ENCODE measurements at places on chromosomes 6 and 20.

DNA sequence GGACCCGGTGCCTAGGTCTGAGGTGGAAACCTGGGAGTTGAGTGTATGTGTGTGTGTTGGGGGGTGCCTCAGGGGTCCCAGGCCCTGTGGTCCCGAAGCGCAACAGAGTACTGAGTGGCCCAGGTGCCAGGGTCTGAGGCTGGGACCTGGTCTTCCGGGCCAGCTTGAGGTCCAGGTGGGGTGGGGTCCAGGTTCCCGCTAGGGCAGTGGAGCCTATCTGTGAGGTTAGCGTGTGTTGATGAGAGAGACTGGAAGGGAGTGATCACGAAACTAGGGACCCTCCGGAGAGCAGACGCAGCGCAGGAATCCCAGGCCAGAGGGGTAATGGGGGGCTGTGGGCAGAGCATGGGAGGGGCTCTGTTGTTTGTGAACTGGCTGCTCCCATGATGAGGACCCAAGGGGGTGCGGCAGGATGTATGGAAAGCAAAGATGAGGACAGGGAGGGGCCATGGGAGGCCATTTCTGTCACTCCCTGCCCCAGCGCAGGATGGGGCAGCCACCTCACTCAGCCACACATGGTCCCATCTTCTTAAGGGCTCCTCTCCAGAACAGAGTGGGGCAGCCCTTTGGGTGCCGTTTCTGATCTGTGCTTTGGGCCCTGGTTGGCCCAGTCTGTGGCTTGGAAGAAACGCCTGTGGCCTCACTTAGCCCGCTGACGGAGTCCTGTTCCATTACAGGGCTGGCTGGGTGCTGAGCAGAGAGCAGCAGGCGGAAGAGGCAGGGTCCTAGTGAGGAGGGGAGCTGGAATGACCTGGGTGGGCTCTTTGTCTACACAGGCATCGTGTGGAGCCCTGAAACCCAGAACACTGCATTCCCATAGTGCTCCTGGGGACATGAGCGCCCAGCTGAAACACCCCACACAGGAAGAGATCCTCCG, 872 bp downstream of the HSPA12B start:
- no peaks in the 10 kb centered on the region for H3K4me1 ChIP-seq
- no peak overlapping the region for H3K4me3 ChIP-seq
- no peak overlapping the region for H3K27ac ChIP-seq
- no peaks in the 10 kb centered on the region for H3K36me3 ChIP-seq
- ATAC-seq = no peak

- H3K36me3 ChIP-seq = no peaks in the 10 kb centered on the region
- ATAC-seq = no peak
- H3K27me3 ChIP-seq = peaks cover 53% of the 10 kb centered on the region
- no peak overlapping the region for H3K27ac ChIP-seq
- H3K4me3 ChIP-seq = no peak overlapping the region
These were observed 189.9 kb upstream of the KCNG1 start for GRCh38 chr20:51212816-51213215.

DNA sequence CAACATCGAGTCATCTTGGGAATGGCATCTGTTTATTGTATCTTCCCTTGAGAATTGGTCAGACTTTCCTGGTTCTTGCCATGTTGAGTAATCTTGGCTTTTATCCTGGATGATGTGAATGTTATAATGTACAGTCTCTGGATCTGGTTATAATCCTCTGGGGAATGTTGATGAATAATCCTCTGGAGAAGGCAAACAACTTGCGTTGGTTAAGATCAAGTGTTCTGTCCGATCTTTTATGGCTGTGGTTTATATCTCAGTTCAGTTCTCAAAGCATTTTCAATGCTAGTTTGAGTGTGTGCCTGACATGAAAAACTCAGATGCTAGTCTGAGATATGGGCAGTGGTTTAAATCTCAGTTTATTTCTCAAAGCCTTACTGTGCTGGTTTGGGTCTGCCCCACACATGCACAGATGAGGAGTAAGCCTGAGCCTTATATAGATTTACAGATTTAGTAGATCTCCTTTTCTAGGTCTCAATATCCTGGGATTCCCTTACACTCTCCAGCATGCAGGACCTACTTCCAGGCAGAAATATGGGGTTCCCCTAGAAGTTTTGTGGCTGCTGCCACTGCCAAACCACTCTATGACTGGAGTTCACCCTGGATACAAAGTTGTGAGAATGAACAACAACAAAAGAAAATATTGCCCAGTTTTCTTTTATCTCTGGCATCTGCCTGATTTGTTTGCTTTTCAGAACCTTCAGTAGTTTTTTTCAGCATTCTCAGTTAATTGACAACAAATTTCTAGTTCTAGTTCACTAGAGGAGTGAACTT, 191.8 kb upstream of the MAN1A1 start:
- no peak overlapping the region for H3K27ac ChIP-seq
- H3K27me3 ChIP-seq = no peaks in the 10 kb centered on the region
- H3K36me3 ChIP-seq = no peaks in the 10 kb centered on the region
- no peaks in the 10 kb centered on the region for H3K4me1 ChIP-seq

DNA sequence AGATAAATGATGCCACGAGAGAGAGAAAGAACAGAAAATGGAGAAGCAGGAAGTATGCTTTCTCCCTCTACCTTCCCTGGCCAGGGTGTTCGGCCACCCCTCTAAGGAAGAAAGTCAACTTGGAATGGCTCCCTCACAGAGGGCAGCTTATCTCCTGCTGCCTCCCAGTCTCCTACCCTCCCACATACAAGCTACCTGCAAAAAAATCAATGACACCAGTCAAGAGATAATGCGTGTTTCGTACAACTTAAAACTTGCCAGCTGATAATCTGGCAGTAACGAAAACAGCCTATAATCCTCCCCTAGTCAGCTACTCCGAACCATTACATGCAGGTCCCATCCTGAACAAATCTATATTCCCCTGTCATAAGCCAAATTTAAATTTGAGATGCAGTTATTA, 61.7 kb downstream of the BTBD9 start:
- H3K4me1 ChIP-seq = peaks cover 14% of the 10 kb centered on the region
- ATAC-seq = no peak
- H3K27ac ChIP-seq = no peak overlapping the region
- H3K36me3 ChIP-seq = peaks cover 45% of the 10 kb centered on the region
- no peaks in the 10 kb centered on the region for H3K27me3 ChIP-seq

DNA sequence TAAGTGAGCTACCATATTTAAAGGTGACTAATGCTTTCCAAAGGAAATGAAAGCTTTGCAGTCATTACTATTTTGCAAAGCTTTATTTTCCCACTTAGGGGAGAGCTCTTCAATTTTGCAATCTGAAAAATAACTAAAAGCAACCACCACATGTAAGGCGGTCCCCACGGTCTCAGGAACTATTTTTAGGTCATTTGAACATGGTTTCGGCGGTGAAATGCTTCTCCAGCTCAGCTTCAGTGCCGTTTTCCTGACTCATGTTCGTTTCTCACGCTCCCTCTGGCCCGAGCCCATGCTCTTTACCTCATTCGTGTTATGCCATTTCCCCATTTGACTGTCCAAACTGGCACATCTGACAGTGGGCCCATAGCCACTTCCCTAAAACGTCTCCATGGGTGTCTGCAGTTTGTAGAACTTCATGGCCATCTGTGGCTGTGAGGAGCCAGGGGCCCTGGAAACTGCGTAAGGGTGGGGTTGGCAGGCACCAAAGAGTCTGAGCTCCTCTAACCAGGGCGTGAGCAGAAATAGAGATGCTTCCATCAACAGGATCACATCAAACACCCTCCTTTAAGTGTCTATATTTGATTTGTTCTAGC, 46.5 kb downstream of the ADTRP start:
- H3K4me3 ChIP-seq = peak overlapping the region; percentile 18
- peak overlapping the region; percentile 89 for H3K27ac ChIP-seq
- no peaks in the 10 kb centered on the region for H3K36me3 ChIP-seq
- H3K27me3 ChIP-seq = peaks cover 6% of the 10 kb centered on the region
- ATAC-seq = peak; percentile 92

- H3K27ac ChIP-seq = no peak overlapping the region
- no peaks in the 10 kb centered on the region for H3K27me3 ChIP-seq
- no peaks in the 10 kb centered on the region for H3K4me1 ChIP-seq
These were observed 24.6 kb upstream of the ADGB start for GRCh38 chr6:146574211-146574610.
